CD8-positive, alpha-beta T cell (primary cell): ENCODE measurements at places on chromosomes 13 and 19.

DNA sequence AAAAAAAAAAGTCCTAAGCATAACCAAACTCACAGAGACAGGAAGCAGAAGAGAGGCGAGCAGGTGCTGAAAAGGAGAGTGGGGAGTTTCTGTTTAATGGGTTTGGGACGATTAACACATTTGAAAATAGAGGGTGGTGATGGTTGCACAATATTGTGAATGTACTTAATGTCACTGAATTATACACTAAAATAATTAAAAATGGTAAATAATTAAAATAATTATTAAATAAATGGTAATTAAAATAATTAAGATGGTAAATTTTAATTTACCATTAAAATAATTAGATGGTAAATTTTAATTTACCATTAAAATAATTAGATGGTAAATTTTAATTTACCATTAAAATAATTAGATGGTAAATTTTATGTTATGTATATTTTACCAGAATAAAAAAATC is 74.8 kb upstream of the XPO4 start:
- no peak for DNase-seq

DNA sequence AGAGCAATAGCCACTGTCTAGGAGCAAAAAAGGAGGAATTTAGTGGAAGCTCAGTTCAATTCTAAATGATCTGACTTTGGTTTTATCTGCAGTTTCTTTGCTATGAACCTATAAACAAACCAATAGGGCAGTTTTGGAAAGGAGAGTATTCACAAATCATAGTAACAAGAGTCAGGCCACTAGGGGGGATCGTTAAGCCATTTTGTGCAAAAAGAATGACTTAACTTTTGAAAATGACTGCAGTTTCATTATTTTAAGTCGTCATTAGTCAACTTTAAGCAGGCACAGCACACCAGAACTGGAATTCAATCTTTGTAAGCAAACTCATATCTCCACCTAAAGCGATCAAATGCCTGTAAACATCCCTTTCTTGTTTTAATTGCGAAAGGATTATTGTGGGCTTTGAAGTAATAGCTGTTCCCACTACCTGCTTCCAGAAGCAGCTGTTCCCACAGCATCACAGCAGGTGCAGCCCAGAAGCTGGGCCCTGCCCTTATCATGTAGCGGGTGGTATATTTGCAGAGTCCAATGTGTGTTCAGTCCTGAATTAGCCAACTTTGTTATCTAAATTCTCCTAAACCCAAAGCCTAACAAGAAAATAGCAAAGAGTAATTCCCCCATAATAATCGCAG is 51.5 kb downstream of the SOX21 start:
- DNase-seq, result no peak

- DNase-seq, result no peak
Measured at GRCh38 chr13:91141543-91142061, 205.9 kb upstream of the MIR17HG start.

DNA sequence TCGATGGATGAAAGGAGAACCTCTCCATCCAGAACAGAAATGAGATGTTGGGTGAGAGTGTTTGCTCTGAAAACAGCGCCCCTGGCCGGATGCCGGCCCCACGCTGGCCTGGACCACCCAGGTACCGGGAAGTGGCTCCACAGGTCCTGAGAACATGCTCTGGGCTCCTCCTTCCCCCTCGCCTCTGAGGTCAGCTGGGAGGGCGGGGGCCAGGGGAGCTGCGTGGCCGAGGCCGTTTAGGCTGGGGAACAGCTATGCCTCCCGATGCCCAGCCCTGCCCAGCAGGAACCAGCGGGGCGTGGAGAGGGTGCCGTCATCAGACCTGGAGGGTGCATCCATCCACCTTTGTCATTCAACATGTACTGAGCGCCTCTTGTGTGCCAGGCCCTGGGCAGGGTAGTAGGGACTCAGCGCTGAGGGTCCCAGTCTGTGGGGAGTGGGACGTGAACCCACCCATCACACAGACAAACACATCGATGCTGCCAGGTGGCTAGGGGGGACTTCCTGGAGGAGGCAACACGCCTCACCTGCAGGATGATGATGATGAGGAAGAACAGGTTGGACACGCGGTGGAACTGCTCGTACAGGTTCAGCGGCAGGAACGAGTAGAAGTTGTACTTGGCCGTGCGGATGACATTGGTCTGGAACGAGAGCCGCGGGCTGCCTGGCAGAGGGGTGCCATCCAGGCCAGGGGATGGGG is 4.2 kb downstream of the ATP8B3 start:
- no peak for DNase-seq

DNA sequence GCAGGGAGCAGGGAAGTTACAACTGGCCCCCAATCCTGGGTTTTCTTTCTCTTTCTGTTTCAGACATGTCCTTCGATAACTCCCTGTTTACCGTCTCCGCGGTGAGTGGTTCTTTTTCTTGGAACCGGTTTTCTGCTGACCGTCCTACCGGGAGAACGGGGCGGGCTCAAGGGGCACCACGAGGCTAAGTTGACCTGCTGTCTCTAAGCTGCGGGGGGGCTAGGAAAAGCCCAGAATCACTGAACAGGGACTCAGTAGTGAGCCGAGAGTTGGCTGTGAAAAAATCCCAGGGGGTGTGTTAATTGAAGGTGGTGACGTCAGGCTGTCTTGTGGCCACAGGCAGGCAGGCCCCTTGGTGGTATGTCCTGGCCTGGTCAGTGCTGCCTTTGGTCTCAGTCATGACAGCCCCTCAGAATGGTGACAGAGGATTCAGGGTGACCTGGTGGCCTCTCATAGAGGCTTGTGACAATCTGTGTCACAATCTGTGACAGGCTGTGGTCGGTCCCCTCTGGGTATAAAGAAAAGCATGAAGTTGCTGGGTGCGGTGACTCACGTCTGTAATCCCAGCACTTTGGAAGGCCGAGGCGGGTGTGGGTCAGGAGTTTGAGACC is 8.1 kb upstream of the CARM1 start:
- DNase-seq, result no peak

GRCh38 chr13:20416223-20416745 is 109.4 kb downstream of the CRYL1 start:
- DNase-seq, result no peak

DNA sequence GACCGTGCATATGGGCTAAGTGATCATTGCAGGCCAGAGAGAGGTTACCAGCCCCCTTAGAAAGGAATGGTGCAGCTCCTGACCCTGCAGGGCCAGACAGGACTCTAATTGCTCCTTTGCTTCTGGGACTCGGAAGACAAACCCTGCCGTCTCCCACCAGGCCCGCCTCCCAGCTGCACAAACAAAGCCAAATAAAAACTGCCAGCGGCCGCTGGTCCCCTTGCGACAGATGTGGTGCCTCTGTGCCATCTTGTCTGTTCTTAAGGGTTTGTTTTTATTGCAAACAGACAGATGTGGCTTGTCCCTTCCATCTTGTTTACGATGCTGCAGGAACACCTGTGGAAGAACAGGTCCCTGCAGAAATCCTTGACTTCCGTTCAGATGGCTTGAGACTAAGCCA is 434.4 kb upstream of the TSHZ3 start:
- DNase-seq, result no peak

GRCh38 chr19:3665681-3666544 is 34.4 kb downstream of the PIP5K1C start:
- DNase-seq, result peak; percentile 79

DNA sequence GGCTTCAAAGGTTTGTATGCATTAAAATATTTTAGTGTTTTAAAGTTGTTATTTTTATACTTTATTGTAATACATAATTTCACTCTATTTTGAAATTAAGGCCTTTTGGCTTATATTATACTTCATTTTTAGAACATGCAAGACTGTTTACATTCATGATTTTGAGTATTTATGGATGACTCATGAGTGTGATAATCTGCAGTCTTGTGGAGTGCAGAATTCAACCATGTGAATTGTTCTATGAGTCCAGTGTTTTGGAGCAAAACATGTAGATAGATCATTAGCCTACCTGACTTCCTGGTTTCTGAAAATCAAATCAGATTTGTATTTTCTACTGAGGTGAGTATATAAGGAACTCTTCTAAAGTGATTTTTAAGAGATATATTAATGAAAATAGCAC is 241.8 kb downstream of the PCCA start:
- no peak for DNase-seq

DNA sequence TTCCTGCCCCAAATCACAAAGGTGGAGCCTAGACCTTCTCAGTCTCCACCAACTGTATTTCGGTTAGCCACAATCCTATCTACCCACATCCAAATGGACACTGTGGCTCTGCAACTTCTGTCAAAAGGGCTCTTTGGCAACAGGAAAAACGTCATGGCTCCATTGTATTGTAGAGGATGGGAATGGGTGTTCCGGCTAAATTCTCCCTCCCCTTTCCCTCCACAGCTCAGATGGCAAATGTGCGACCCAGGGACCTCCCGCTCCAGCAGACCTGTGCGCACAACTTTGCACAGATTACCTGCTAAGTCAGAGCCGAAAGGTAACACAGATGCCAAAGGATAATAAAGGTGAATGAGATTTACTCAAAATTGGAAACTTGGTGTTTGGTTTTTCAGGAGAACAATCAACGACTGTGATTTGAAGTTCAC is 968 bp upstream of the KL start:
- DNase-seq, result no peak

DNA sequence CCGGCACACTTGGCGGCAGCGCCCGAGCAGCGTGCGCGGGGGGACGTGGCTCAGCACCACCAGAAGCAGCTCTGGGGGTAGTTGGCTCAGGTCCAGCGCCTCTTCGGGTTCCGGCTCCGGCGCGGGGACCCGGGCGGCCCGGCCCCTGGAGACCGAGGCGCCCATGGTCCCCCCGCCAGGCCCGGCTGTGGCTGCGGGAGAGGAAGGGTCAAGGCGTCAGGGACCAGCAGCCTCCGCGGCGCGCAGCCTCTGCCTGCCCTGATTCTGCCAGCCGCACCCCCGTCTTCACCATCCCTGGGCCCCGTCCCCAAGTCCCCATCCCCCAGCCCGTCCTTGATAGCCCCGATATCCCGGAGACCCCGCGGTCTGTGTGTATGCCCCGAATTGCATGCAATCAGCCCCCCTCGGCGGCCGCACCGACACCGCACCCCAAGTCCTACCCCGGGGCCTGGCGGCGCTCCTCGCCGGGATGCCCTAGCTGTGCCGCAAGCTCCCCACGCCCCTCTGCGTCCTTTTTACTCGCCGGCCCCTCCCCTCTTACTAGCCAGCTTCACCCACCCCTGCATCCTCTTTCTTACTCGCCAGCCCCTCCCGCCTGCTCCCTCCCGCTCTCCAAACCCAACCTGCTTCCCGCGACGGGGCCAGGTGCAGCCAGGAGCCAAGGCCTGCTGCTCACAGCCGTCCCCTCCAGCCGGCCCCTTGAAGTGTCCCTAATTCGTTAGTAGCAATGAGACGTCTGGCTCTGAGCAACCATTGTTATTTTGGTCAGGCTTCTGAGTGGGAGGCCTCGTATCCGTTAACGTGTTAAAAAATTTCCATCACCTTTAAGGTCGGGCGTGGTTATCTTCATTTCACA is at the start of gene FBXO27:
Gene FBXO27, minus strand, starts transcription at position 487 of the 856 bp plus-strand sequence. Its CDS starts 322 bp downstream, at position 165.
- peak; percentile 29 for DNase-seq

GRCh38 chr13:72261732-72262131 is 394.7 kb upstream of the DACH1 start:
- no peak for DNase-seq

GRCh38 chr19:6590258-6590826 is 608 bp downstream of the CD70 start:
- no peak for DNase-seq

GRCh38 chr19:55907746-55908145 is 24.4 kb downstream of the NLRP13 start:
- DNase-seq, result no peak

GRCh38 chr19:11942843-11943108 is 17.9 kb downstream of the ZNF700 start:
- DNase-seq, result no peak

GRCh38 chr13:35502456-35502855 is 26.0 kb upstream of the MAB21L1 start:
- DNase-seq, result no peak

- DNase-seq, result peak; percentile 16
Measured at GRCh38 chr13:46079770-46080169, 25.1 kb downstream of the CPB2 start.

DNA sequence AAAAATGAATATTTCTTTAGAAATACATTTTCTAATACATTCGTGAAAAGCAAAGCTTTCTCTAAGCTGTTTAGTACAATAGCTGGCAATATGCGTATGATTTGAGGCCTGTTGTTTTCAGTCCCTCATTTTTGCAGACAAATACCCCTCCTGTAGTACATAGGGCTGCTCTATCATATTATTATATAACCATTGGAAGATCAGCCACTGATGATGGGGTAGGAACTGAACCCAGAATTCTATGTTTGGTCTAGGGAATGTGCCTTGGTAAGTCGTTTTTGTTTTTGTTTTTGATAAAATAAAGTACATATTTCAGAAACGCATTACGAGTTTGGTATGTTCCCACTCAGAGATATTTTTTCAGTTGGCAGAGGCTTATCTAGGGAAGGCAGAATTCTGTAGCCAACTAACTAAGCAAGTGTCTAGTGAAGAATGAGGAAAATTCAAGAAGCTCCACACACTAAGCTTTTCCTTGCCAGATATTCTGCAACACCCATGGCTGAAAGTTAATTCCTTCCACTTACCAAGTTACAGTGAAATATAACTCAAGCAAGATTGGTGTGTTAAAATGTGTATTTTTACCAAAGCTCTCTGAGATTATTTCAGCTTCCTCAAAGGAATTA is 656.9 kb upstream of the MIR17HG start:
- DNase-seq, result no peak

GRCh38 chr19:35329323-35329722 is 336 bp downstream of the CD22 start:
- DNase-seq, result no peak

DNA sequence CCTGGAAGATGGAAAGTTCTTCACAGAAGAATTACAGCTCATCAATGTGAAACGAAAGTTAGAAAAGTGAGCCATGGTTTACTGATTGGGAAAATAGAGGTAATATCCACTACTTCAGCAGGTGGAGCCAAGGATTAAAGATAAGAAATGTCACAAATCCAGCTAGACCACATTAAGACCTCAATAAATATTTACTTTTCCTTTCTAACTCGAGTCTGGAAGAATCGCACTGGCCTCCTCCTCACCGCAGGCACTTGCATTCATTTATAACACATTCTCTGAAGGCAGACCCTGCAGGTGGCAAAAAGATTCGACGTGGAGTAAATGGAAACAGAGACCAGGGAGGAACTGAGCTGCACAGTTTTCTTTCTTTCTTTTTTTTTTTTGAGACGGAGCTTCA is 7.4 kb downstream of the SLC35E1 start:
- no peak for DNase-seq

DNA sequence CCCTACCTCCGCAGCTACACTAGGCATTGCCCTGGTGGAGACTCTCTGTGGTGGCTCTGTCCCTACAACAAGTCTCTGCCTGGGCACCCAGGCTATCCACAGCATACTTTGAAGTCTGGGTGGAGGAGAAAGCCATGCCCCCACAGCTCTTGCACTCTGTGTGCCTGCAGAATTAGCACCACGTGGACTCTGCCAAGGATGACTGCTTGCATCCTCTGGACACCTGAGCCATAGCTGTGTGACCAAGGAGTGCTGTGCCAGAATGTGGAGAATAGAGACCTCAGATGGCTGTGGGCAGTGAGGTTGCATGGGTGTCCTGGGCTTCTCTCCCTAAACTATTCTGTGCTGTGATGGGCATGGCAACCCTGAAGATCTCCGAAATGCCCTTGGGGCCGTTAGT is 21.2 kb upstream of the MCF2L start:
- DNase-seq, result no peak
